ENCODE measurements at places on chromosomes 16 and 17.

- DNase-seq = no peak
These were observed 50.6 kb downstream of the RNF112 start for GRCh38 chr17:19461681-19462080.

GRCh38 chr17:57077000-57077399 is 8.0 kb upstream of the AKAP1 start:
- no peak for DNase-seq

DNA sequence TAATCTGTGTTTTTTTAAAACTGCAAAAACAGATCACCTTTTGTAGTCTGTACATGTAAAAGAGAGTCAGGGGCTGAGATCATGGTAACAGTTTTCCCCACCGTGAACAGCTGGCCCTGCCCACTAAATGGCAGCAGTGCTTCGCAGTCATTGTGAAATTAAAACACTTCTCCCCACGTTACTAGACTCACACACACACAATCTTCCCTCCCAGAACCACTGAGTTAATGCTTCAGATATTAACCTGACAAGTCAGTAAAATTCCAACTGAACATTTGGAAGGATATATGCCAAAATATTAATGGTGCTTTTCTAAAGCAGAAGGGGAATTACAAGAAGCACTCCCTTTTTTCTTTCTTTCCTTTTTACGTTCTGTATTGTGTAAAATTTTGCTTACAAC is 1.2 kb upstream of the CD300LG start:
- DNase-seq = no peak

- DNase-seq = no peak
These were observed 11.2 kb downstream of the CSNK1D start for GRCh38 chr17:82262344-82262743.

DNA sequence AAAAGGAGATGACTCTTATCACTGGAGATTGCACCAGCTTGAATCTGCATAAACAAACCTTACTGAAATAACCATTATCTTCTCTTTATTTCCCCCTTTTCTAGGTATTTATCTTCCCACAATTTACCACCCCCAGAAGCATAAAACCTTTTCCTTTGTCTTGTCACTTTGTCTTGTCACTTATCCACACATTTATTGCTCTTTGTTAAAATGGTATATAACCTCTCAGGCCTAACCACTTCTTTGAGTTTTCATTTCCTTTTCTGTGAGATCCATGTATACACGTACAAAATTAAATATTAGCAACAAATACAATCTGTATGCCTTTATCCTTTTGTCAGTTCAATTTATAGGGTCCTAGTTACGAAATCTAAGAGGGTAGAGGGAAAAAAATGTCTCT is 122.9 kb downstream of the CACNG3 start:
- no peak for DNase-seq

- DNase-seq = no peak
These were observed 240.9 kb downstream of the CDH11 start for GRCh38 chr16:64880994-64881393.

DNA sequence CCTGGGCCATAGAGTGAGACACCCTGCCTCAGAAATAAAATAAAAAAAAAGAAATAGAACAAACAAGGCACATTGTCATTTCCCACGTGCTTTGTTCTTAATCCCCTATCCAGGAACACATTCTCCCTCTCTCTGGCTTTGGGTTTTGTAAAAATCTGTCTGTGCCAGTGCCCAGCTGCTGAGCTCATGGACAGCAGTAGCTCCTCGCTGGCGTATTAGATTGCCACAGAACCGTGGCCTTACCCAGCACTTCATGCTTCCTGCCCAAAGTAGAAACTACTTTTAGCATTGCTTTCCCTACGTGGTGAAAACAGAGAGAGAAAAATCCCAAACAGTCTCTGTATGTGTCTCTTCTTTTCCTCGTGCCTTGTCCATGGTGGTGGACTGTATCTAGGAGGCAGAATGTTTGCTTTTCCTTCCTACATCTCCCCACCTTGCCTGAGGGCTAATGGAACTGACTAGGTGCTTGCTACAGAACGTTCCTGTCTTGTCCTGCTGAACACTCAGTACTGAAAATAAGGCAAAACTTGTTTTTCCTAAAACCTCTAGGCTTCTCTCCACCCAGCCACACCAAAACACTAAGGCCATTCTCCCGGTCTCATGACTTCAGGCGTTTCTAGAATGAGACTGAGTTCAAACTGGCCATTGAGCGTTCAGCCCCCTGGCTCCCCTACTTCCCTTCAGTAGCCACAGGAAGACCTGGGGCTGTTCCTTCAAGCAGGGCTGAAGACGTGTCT is 26.1 kb downstream of the MNT start:
- no peak for DNase-seq

- DNase-seq = no peak
These were observed 124.8 kb upstream of the RBL2 start for GRCh38 chr16:53309457-53309856.

DNA sequence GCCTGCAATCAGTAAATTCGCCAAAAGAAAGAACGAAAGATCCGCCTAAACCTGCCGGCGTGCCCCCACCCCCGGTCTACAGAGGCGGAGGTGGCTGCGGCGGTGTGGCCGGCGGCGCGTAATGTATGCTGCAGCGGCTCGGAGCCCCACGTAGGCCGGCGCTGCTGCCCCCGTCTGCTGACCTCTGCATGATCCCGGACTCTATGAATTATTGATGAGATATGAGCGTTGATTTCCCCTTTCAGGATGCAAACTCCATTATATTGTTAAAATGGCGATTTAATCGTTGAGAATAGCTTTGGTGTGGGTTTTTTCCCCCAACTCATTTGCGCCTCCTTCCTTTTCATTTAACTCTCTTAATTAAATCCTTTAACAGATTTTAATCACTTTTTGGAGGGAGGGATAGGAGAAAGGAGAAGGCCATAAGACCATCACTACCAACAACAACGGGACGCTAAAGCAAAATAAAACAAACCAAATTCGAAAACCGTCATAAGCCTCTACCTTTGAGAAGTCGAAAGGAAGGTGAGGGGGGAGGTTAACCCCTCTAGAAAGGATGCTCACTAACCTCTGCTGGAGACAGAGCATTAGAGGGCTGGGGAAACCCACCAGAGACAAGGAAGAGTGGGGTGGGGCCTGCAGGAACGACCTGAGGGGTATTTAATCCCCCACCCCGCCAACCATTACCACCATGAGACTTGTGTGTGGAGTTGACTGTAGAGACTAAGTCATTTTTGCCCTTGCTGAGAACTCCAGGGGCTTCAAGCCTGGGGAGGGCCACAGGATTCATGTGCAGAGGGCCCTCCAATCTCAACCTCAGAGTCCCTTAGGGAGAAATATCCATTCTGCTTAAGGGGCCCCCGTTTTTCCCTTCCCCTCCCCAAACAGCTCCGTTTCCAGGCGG is 3.4 kb downstream of the HOXB3 start:
- DNase-seq = no peak
